ENCODE measurements at places on chromosomes 13 and 19.
A peak's percentile ranks its signal among the peaks of the same experiment; 100 is the strongest.

GRCh38 chr13:109191413-109191812 is 562.0 kb downstream of the MYO16 start:
- no peak for DNase-seq

- DNase-seq, result peak; percentile 43
Observed at GRCh38 chr19:40519352-40520322, 52.8 kb downstream of the SPTBN4 start.

DNA sequence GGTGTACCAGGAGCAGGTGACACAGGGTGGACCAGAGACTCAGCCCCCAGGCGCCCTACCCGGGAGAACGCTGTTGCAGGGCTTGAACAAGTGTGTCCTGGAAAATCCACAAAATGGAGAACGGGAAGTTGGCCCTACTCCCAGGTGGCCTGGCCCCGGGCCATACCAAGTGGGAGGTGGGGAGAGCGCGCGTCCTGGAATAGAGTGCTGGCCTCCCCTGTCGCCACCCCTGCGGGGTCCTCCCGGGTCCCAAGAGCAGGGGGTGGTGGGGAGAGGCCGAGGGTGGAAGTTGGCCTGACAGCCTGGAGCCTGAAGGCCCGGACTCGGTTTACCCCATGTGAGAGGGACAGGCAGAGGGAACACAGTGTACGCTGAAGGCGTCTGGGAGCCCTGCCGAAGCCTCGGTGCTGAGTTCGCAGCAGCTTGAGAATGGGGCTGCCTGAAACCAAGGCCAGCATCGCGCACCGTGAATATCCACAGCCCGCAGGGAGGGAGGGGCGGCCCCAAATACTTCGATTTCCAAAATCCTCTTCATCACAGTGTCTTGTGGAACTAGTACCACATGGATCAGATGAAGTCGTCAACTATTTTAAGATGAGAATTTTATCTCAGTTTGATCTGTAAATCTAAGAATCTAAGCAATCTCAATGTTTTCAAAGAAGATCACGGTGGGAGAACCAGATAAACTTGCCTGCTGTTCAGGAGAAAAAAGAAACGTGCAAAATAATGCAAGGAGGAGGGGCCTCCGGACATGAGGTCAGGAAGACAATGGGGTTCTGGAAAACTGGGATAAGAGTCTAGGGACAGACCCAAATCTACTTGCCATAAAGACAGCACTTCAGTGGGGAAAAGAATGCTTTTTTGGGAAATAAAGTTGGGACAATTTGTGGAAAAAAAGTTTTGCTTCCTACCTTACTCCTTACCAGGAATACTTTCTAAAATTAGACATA is 10.4 kb upstream of the KLF16 start:
- no peak for DNase-seq

- DNase-seq, result no peak
Observed at GRCh38 chr19:50314724-50315708, 14.2 kb downstream of the KCNC3 start.

GRCh38 chr13:109228211-109228610 is 558.2 kb downstream of the IRS2 start:
- DNase-seq, result no peak

- DNase-seq, result no peak
Observed at GRCh38 chr19:47680858-47681332, 32.3 kb upstream of the EHD2 start.

- DNase-seq, result no peak
Observed at GRCh38 chr13:57874530-57874929, 243.0 kb downstream of the PCDH17 start.

DNA sequence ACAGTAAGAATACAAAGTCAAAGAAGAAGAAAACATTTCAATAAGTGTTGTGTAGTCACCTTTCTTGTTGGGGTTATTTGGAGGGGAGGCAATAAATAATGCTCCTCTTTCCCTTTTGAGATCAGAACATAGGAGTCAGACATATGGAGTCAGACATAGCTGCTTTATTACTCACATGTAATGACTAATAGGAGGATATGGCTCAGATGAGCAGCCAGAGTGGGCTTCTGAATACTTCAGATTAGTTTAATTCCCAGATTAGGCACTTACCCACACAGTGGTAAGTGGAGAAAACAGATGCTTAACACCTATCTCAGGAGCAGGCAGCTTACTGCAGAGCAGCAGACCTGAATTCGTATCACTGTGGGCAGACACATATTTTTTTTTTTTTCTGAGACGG is 31.7 kb upstream of the C1QTNF9B start:
- DNase-seq, result peak; percentile 84

- peak; percentile 89 for DNase-seq
Observed at GRCh38 chr13:39776439-39776838, 121.0 kb downstream of the COG6 start.

DNA sequence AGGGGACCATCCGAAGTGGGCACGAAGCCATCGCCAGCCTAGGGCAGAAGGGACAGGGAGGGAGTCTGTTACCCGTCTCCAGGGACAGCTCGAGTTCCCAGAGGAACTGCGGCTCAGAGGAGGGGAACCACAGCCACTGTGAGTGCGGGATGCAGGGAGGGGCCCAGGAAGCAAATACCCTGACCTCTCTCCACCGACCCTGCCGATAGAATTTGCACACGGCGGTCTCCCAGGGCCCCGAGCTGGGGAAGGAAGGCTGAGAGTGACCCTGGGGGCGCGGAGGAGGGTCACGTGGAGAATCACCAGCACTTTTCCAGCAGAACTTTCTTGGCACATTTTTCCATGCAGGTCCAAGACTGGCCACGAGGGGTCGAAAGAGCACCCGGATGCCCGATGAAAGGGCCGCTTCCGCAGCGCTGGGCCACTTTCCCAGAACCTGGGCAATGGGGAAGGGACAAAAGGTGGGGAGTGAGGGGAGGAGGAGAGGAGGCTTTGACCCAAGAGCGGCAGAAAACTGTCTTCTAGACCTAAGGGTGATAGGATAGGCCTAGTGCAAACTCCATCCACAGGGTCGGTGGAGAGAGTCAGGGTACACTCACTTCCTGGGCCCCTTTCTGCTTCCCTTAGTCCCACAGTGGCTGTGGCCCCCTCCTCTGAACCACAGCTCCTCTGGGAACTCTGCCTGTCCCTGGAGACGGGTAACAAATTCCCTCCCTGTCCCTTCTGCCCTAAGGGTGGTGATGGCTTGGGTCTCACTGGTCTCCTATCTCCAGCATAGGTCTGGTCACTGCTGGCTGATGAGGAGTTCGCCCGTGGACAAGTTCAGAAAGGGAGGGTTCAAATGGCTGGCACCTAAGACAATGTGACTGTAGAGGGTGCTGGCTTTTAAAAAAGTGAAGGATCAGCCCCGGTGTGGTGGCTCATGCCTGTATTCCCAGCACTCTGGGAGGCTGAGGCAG is 5.3 kb upstream of the GPR4 start:
- peak; percentile 72 for DNase-seq

DNA sequence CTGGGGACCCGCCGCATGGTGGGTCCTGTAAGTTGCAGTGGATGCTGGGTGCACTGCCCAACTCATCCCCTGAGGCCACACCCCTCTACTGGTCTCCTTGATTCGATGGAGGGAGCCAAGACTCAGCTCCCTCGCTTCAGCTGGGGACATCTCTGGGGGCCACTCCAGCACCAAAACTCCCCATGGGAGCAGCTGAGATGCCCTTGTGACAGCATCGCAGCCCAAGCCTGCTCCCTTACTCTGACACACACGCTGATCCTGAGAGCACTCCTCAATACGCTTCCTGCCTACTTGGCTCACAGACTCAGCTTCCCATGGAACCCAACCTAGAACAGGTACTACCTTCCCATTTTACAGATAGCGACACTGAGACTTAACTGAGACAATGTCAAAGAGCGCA is 56.2 kb downstream of the PEPD start:
- no peak for DNase-seq

GRCh38 chr19:4730740-4731171 is 7.1 kb upstream of the DPP9 start:
- no peak for DNase-seq

DNA sequence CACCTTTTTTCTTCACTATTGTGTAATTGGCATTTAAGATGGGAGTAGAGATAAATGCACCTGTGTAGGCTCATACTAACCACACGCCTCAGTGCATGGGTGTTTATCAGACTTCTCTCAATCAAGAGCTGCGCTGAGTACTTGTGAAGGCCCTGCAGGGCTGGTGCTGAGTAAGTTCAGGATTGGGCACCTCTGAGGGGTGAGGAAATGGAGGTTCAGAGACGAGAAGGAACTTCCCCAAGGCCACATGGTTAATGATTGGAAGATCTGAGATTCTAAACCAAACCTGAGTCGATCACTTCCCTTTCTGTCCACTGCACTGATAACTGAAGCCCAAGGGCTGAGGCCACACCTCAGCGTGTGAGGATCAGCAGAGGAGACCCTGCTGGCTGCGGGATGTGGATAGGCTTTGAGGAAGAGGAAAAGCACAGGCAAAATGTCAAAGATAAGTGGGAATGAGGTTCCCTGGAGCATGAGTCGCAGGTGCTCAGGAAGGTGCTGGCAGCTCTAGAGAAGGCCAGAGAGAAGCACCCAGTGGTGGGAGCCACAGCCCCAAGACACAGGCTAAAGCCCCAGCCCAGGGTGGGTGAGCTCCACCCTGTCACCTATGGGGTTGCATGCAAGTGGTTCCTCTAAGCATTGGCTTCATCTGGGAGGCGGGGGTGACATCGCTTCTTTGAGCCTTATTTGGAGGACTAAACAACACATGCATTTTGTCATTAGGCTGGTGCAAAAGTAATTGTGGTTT is 32.3 kb upstream of the GJB6 start:
- DNase-seq, result no peak

GRCh38 chr19:48634424-48635262 is 2.5 kb downstream of the DBP start:
- peak; percentile 95 for DNase-seq

DNA sequence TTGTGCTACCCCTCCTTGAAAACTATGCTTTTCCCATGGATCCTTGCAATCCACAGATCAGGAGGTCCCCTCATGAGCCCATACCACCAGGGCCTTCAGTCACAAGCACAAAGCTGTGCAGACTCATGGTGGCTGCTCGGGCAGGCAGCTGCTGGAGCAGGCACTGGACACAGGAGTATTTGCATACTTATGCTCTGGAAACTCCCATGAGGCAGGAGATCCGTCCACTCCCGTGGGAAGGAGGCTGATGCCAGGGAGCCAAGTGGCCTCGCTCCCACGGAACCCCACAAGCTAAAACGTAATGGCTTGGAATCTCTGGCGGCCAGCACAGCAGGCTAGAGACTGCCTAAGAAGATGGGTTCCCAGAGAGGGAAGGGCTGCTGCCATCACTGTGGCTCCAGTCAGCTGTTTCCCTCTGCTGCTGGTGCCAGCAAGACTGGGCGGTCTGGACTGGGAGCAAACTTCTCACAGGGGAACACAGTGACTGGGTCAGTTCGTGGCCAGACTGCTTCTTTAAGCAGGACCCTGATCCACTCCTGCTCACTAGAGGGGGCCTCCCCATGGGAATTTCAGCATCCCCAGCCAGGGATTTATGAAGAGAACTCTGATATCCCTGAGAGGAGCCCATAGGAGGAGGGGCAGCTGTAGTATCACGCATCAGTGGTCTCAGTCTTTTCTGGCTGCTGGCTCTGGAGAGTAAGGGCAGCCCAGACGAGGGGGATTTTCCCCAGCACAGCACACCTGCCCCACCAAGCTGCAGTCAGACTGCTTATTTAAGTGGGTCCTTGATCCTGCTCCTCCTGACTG is 370.3 kb upstream of the ATXN8OS start:
- DNase-seq, result no peak

- DNase-seq, result no peak
Observed at GRCh38 chr19:32165141-32165540, 180.3 kb upstream of the ZNF507 start.

- no peak for DNase-seq
Observed at GRCh38 chr13:65936249-65936648, 1293.9 kb downstream of the PCDH9 start.

DNA sequence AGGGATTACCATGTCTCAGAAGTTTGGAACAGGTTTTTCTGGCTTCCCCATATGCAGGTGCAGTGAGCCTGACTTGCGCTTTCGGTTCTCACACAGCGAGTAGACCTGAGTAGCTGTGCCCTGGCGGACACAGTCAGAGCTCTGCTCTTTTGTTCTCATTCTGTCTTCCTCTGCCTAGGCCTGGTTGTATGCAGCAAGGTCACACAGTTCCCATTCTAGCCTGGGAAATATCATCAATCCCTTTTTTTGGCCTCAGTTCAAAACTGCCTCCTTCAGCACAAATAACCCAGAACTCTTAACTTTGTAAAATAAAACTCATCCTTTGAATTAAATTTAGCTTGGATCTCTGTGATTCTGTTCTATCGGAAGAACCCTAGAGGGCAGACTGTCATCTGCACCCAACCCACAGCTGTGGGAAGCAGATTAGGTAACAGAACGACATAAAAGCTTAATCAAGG is 10.2 kb downstream of the OXGR1 start:
- DNase-seq, result no peak

DNA sequence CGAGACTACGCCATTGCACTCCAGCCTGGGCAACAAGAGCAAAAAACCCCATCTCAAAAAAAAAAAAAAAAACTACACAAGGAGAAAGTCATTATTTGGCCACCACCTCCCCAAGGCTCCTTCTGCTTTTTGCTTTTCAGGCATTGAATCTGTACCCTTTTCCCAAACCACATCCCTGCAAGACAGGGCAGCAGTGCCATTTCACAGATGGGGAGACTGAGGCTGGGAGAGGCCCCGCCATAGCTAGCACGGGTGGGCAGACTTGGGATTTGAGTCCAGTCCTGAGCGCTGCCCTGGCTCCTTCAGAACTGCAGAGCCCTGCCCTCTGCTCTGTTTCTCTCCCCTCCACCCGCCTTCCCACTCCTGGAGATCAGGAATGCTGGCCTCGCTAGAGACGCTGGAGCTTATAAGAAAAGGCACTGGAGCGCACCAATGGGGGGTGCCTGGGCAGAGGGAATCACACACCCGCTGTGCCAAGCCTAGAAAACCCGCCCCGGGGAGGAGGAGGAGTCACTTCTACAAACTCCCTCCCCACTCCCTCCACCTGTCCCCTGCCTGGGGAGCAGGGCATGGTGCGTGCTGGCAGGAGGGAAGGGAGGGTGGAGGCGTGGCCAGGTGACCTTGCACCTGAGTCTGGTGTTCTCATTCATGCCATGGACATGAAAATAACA is 17.6 kb downstream of the TJP3 start:
- peak; percentile 15 for DNase-seq

DNA sequence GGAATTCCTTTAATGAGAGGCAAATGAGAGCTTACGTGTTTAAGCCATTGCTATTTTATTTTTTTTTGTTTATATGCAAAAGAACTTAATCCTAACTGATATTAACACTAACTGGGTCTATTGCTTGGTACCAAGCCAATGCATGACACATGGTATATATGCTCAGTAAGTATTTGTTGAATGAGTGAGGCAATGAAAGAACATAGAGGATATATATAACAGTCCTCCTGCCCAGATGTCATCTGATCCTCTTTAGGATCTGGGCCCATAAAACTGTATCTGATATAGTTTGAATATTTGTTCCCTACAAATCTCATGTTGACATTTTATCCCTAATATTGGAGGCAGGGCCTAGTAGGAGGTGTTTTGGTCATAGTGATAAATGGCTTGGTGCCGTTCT is 13.0 kb upstream of the ALOX5AP start:
- peak; percentile 48 for DNase-seq

GRCh38 chr19:3372413-3372812 is 6.0 kb downstream of the NFIC start:
- DNase-seq, result no peak

GRCh38 chr13:50796463-50796862 is 47.0 kb downstream of the DLEU7 start:
- no peak for DNase-seq

All from fibroblast of skin of scalp (primary cell).